CD14-positive monocyte (primary cell): ENCODE measurements at places on chromosomes 6 and 20.

GRCh38 chr20:54822386-54822785, 347.0 kb downstream of the DOK5 start:
- no peak for DNase-seq

DNA sequence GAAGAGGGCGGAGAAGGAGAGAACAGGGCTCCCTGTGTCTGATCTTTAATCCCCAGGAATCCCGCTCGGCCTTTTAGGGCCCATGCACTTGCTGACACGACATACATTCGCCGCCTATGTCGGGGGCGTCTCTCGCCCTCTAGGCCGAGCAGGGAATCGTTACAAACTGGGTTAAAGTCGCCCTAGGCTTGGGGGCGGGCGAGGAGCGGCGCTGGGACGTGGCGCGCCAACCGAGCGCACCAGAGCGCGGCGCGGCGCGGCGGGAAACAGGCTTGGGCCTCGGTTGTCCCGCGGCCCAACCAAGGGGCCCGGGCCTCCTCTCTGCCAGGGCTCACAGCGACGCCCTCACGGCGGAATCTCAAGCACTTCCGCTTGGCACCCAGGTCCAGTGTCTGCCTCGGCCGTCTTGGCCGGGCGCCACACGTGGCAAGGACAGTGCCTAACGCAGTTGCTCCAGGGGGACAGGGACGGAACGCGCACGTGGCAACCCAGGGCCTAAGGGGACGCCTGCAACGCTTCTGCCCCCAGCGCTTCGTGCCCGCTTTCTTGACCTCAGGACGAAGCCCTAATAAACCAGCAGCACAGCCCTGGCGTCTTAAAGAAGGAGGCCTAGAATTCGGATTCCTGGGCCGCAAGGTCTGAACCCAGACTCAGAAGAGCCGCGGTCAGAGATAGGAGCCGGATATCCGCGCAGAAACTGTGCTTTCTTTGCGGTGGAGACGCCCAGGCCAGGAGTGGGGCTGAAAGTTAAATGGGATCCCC, 71.5 kb downstream of the NCR2 start:
- no peak for DNase-seq

DNA sequence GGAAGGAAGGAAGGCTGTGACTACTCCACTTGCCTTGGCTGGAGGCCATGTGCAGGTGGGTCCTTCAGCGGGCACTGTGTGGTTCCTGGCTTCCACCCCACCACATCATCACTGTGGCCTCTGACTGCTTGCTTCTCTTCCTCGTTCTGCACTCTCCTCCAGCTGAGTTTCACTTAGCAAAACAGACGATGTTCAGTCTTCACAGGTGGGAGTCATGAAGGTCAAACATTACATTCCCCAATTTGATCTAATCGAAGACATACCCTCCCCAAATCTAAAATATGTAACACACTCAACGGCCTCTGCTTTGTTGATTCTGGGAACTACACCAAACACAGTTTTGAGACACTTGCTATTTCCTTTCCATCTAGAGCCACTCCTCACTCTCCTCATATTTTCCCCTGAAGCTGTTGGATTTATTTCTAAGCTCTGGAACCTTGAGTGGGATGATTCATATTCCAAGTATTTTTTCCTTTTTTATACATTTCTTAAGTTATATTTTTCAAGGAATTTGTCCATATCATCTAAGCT, 132.5 kb upstream of the FOXA2 start:
- DNase-seq = no peak

DNA sequence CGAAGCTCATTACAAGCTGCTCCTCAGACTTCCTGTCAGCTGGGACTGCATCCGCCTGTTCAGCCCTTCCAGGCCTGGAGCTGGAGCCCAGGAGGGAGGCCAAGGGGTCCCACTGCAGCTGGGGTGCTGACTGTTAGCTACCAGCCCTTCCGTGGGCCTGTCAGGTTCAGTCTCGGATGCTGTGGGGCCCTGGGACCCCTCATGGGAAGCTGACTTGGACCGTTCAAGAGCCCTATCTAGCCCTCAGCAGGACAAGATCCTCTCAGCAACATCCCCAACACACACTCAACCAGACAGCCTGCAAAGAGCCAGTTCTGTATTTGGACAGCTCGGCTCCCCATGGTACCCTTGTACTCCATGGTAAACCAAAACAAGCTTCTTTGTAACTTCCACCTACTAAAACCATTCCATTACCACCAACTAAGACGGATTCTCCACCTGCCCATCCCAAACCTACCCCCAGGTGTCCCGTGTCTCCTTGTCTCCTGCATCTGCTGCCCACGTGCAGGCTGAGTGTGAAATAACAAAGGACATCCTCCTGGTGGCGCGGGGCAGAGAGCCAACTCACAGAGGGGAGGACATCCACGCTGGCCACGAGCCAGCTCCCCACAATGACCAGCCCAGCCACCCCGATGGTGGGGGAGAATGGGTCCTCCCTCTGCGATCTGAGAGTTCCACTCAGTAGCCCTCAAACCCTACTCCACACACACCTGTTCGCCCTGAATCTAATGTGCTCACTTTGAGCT, 111.2 kb downstream of the TAF4 start:
- no peak for DNase-seq

GRCh38 chr6:23340271-23340670, 770.9 kb downstream of the HDGFL1 start:
- no peak for DNase-seq
